ENCODE measurements at places on chromosomes 6 and 20.

DNA sequence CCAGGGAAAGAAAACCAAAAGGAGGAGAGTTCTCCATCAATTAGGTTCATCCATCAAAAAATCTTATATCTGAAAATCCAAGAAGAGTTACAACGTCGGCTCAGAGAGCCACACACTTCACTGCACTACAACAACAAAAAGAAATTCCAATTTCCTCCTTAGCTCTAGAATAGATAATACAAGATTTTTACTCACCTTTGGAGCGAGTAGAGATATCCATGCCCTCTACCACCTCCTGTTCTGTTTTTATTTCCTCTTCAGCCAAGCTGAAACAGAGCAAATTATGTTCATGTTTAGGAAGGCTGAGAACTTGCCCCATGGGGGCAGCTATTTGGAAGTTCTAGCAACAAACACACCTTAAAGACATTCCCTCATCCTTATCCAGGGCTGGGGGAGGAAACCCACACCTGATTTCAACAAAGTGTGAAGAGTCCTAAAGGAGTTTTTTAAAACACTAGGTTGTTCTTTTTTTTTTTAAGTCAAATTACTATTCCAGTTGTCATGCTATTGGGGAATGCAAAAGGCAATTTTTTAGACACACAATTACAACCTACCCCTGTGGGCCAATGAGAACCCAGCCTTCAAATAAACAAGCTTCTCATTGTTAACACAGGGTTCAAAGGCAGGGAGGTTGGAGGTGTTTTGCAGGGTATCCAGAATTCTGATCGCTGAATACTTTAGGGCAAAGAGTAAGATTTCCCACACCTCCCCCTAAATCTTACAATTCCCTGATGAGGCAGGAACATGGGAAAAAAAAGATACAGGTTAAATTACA lies 8.7 kb downstream of the ZMYND8 start:
- peaks cover 38% of the 10 kb centered on the region for H3K4me1 ChIP-seq
- no peaks in the 10 kb centered on the region for H3K27me3 ChIP-seq
- peak overlapping the region; percentile 92 for H3K4me3 ChIP-seq
- DNase-seq = no peak
- H3K36me3 ChIP-seq = peaks cover 45% of the 10 kb centered on the region

DNA sequence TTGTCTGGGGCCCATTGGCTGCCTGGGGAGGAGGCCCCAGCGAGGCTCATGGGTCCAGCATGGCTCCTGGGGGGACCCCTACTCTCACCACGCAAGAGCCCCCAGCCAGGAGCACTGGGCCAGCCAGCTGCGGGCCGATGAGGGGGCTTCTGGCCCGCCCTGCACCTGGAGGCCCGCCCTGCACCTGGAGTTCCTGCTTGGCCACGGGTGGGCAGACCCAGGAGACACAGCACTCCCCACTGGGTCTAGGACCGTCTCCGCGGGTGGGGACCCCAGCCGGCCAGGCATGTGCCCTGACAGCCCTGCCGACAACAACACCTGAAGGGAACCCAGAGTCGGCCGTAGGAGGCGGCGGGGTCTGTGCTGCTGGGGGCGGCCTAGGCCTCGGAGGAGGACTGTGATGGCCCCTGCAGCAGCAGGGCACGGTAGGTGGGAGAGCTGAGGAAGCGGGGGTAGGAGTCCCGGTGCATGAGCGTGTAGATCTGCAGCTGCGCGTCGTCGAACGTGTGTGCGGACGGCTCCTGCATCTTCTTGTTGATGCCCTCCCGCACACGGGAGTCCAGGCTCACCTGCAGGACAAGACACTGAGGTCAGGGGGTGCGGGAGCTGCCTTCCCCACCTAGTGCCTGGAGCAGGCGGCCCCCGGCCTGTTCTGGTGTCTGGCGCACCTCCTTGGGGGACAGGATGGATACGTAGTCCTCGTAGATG lies 5.7 kb downstream of the RGS19 start:
- H3K36me3 ChIP-seq = no peaks in the 10 kb centered on the region
- H3K4me1 ChIP-seq = no peaks in the 10 kb centered on the region
- H3K4me3 ChIP-seq = no peak overlapping the region
- DNase-seq = no peak
- no peak overlapping the region for H3K27ac ChIP-seq
- H3K27me3 ChIP-seq = no peaks in the 10 kb centered on the region

DNA sequence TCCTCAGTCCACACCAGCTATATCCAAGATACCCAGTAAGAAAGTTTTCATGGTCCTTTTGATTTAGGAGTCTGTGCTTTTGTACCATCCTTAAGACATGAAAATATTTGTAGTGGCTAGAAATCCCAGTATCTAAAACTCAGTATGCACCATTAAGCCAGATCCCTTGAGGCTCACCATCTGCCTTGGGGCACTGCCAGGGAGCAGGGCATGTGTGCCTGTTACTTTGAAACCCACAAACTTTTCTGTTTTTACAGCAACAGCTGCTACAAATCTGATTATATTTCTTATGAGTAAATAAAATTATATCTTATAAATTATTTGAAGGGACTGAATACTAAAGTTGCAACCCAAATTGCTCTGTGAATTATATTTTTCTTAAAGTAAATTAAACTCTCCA lies 290.5 kb upstream of the MANEA start:
- no peak for DNase-seq
- H3K4me3 ChIP-seq = no peak overlapping the region
- no peaks in the 10 kb centered on the region for H3K27me3 ChIP-seq
- H3K4me1 ChIP-seq = peaks cover 7% of the 10 kb centered on the region
- H3K27ac ChIP-seq = no peak overlapping the region

GRCh38 chr20:57708694-57709673 lies 831 bp downstream of the PMEPA1 start:
- DNase-seq = no peak
- no peaks in the 10 kb centered on the region for H3K27me3 ChIP-seq
- H3K4me1 ChIP-seq = peaks cover 42% of the 10 kb centered on the region

DNA sequence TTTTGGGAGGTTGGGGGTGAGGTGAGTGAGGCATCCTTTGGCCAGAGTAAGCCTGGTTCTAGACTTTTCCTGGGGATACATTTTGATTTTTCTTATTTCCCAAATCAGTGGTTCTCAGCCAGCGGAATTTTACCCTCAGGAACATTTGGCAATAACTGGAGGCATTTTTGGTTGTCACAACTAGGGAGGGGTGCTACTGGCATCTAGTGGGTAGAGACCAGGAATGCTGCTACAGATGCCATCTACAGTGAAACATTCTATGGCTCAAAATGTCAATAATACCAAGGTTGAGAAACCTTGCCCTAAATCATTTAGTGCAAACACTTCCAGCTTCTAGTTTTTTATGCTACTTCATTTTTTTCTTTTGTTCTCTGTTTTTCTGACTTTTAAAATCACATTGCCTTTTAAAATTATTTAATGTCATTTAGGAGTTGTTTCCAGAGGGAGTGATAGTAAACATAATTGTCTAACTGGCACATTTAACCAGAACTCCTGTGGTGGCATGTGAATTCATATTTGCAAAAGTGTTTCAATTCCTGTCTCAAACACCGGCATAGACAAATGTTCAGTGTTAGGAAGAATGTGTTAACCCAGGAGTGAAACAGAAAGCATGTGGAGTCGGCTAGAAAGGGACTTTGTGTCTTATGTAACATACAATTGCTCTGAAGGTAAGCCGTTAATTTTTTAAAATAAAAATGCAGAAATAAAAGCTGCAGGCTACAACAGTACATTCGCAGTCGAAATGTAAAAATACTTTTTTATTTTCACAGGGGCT lies 59.0 kb downstream of the QRSL1 start:
- DNase-seq = no peak
- H3K27ac ChIP-seq = no peak overlapping the region

DNA sequence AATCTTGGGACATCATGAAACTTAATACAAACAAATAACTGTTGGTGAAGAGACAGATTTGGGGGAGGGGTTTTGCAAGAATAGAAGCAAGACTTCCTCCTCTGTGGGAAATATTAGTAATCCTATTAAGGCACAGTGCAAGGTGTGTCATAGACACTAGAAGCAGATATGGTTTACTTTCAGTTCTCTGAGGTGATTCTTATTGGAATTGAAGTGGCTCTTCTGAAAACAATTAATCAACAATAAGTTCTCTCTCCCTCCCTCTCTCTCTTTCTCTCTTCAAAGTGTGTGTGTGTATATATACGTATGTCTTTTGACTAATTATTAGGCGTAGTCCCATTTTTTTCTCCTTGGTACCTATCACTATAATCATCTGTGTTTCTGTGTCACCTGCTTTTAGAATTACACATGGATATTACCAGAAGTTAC lies 99.8 kb downstream of the HIVEP2 start:
- H3K4me3 ChIP-seq = peak overlapping the region; percentile 4
- peaks cover 13% of the 10 kb centered on the region for H3K4me1 ChIP-seq
- H3K36me3 ChIP-seq = no peaks in the 10 kb centered on the region
- H3K27me3 ChIP-seq = no peaks in the 10 kb centered on the region
- peak overlapping the region; percentile 97 for H3K27ac ChIP-seq

GRCh38 chr6:36851149-36851614 lies 11.9 kb upstream of the CPNE5 start:
- peak; percentile 78 for DNase-seq
- H3K27me3 ChIP-seq = peaks cover 9% of the 10 kb centered on the region

DNA sequence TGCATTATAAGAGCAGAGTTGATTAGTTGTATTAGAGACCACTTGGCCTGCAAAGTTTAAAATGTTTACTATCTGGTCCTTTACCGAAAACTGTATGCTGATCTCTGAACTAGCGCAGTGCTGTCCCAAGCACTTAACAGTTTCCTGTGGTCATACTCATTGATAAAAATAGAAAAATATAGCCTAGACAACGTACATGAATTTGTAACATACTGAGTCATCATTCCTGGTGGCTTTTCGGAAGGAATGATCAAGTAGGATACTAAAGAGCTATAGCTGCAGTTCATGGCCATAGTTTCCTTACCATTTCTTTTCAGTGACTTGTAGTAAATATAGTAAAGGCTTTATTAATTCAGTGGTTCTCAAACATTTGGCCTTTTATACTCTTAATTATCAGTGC lies 18.4 kb downstream of the TTK start:
- H3K36me3 ChIP-seq = peaks cover 58% of the 10 kb centered on the region
- H3K27ac ChIP-seq = no peak overlapping the region
- no peaks in the 10 kb centered on the region for H3K4me1 ChIP-seq
- no peaks in the 10 kb centered on the region for H3K27me3 ChIP-seq
- H3K4me3 ChIP-seq = no peak overlapping the region
- no peak for DNase-seq

DNA sequence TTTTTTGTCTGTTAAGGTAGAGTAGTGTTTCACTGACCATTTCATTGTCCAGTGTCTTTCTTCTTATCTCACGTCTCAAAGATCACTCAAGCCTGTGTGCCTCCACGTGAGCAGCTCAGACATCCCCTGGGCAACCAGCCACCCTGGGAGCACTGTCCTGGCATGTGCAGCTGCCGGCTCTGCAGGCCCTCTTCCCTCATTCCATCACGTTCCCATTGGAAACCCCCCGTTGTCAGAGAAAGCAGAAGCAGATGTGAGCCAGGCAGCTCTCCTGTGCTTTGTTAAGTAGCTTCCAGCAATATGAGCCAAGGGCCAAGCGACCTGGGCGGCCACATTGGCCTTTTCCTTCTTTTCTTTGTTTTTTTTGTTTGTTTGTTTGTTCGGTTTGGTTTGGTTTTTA lies 233.2 kb upstream of the SYNDIG1 start:
- H3K4me3 ChIP-seq = no peak overlapping the region
- H3K27me3 ChIP-seq = no peaks in the 10 kb centered on the region
- no peaks in the 10 kb centered on the region for H3K36me3 ChIP-seq
- no peaks in the 10 kb centered on the region for H3K4me1 ChIP-seq

DNA sequence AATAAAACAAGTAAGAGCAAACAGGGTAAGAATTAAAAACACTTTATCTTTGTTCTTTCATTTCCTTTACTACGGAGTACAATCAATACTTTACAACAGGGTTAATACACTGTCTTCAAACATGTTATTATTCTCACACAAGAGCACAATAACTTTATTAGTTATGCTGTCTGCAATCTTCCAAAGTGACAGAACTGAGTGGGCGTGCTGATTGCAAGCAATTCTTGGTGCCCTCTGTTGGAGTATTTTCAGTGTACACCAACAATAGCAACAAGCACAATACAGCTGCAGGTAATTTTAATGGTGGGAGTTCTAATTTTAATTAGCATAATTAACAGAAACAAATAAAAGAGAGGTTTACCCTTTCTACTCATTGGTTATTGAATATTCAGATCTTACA lies 33.9 kb upstream of the PTPRK start:
- no peak for DNase-seq
- H3K27me3 ChIP-seq = no peaks in the 10 kb centered on the region
- H3K27ac ChIP-seq = no peak overlapping the region
- H3K4me3 ChIP-seq = no peak overlapping the region

DNA sequence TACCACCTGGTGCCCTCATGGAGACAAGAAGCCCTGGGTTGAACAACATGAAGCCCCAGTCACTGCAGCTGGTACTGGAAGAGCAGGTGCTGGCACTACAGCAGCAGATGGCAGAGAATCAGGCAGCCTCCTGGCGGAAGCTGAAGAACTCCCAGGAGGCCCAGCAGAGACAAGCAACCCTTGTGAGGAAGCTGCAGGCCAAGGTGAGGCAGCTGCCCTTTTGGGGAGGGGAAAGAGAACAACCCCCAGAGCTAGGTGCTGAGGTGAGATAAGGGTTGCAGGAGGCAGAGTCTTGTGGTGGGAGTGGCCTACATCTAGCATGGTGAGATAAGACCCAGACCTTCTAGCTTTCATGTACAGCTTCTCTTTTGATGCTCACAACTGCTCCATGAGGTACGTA lies 7.0 kb downstream of the CEP250 start:
- H3K27me3 ChIP-seq = no peaks in the 10 kb centered on the region
- peaks cover 3% of the 10 kb centered on the region for H3K4me1 ChIP-seq
- H3K4me3 ChIP-seq = no peak overlapping the region
- no peak for DNase-seq

DNA sequence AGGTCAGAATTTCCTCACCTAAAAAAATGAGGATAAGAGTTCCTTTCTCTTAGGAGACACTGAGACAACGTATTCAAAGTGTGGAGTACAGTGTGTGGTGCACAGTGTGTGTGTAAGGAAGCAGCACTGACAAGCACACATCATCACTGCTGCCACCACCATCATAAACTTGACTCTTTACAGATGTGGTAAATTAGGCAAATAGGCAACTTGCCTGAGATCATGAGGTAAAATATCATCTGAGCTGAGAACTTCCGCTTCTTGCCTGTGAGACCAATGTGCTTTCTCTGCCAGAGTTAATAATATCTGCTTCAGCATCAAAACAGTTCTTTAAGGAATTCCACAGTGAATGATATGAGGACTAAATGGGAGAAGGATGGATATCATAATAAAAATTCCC lies 52.7 kb downstream of the LYRM4 start:
- peaks cover under 1% of the 10 kb centered on the region for H3K36me3 ChIP-seq
- no peaks in the 10 kb centered on the region for H3K27me3 ChIP-seq

GRCh38 chr6:44034391-44034861 lies 92.8 kb downstream of the MRPL14 start:
- H3K27me3 ChIP-seq = no peaks in the 10 kb centered on the region
- DNase-seq = peak; percentile 55
- H3K36me3 ChIP-seq = no peaks in the 10 kb centered on the region
- peaks cover under 1% of the 10 kb centered on the region for H3K4me1 ChIP-seq
- H3K27ac ChIP-seq = no peak overlapping the region

- peak overlapping the region; percentile 71 for H3K27ac ChIP-seq
- H3K4me3 ChIP-seq = no peak overlapping the region
- H3K27me3 ChIP-seq = peaks cover 16% of the 10 kb centered on the region
Observed at GRCh38 chr20:59010995-59011873, 4.2 kb upstream of the CTSZ start.

GRCh38 chr6:97110626-97111025 lies 172.4 kb downstream of the MMS22L start:
- H3K4me3 ChIP-seq = no peak overlapping the region
- no peak for DNase-seq
- H3K4me1 ChIP-seq = no peaks in the 10 kb centered on the region
